ENCODE measurements at places on chromosomes 3 and 15. TPM values are rescaled to one million over a fixed set of nuclear protein-coding genes. Genes with fewer than 3 reads are reported as not detected.

GAP43 gene
- 0.54 TPM for total RNA-seq

SLC15A2 gene
- total RNA-seq, result not detected

RSRC1 gene
- 30.7 TPM for total RNA-seq

GRCh38 chr3:138468886-138469285 is 34.5 kb downstream of the ESYT3 start:
- no peaks in the 10 kb centered on the region for H3K27me3 ChIP-seq
- no peaks in the 10 kb centered on the region for H3K4me1 ChIP-seq
- DNase-seq, result peak; percentile 56
- H3K27ac ChIP-seq, result no peak overlapping the region

DNA sequence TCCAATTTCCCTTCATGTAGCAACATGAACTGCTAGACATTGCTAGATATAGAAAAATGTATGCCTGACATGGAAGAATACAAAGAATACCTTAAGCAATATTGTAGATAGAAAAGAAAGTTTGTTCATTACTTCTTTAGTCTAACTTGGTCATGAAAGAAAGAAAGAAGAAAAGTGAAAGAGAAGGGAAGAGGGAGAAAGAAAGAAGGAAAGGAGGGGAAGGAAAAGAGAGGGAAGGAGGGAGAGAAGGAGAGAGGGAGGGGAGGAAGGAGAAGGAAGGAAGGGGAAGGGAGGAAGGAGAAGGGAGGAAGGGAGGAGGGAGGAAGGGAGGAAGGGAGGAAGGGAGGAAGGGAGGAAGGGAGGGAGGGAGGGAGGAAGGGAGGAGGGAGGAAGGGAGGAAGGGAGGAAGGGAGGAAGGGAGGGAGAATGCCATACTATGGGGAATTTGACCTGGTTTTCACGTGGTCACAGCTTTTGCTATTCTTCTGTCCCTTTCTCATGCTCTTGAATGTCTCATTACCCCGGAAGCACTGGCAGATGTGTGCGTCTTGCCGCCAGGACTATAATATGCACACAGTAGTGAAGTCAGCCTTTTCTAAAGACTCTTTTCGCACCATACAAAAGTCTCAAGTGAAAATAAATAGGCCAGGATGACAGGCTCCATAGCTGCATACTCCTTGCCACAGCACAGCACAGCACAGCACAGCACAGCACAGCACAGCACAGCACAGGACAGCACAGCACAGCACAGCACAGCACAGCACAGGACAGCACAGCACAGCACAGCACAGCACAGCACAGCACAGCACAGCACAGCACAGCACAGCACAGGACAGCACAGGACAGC is 78.2 kb downstream of the CHAC1 start:
- peak; percentile 27 for DNase-seq
- no peaks in the 10 kb centered on the region for H3K4me1 ChIP-seq

DNA sequence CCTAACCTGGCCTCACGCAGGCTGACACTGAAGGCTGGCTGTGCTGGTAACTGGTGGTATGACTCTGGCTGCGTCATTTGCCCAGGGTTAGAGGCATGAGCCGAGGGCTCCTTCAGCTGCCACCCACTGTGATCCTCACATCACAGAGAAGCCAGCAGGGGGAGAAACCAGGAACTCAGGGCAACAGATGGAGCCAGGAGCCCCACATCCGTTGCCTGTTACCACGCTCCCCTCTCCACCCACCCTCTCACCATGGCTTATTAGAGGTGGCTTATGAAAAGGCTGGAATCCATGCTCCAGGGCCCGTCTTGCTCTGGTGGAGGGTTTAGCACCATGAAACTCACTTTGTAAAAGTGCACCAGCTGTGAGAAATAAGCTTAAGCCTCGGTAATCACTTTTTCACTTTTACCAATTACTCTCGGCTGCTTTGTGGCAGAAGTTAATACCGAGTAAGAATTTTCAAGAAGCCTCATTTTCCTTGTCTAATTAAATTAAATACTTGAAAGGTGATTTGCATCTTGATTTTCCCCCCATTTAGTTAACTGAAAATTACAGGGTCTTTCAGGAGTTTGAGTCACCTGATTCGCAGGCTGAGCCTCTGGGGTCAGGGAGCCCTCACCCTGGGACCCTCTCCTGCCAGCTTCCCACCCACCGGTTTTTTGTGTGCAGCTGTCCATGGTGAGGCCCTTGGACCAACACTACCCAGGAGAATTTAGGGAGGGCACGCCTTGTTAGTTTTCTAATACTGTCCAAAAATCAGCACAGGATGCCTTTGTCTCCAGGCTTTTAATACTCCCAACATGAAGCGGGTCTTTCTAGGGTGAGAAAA is 60.9 kb downstream of the ASB7 start:
- DNase-seq, result peak; percentile 13
- no peak overlapping the region for H3K4me3 ChIP-seq
- H3K27me3 ChIP-seq, result no peaks in the 10 kb centered on the region
- peaks cover 8% of the 10 kb centered on the region for H3K4me1 ChIP-seq

GRCh38 chr3:58683001-58683458 is 16.5 kb upstream of the FAM3D start:
- no peak overlapping the region for H3K4me3 ChIP-seq
- H3K27ac ChIP-seq, result no peak overlapping the region
- H3K36me3 ChIP-seq, result no peaks in the 10 kb centered on the region
- H3K27me3 ChIP-seq, result peaks cover 15% of the 10 kb centered on the region
- no peak for DNase-seq

DNA sequence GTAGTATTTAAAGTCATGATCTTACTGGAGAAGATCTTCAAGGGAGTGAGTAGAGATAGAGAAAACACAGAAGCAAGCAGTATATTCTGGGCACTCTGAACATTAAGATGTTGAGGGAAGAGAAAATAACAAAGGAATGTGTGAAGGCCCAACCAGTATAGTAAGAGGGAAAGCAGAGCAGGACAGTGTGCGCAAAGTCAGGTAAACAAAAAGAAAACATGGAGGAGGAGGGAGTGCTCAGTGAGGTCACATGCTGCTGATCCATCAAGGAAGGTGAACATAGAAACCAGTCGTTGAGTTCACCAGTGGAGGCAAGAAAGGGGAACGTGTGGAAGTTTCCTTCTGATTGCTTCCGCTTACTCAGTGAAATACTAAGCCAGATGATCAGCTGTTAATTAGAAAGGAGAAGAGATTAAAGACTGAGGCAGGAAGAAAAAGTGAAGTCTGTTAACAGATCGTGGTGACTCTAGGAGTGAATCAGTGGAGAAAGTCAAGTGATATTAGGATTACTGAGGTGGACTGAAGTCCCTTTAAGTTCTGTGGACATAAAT is 47.2 kb downstream of the OPA1 start:
- DNase-seq, result no peak
- H3K4me1 ChIP-seq, result peaks cover 18% of the 10 kb centered on the region
- peaks cover 53% of the 10 kb centered on the region for H3K36me3 ChIP-seq
- H3K4me3 ChIP-seq, result no peak overlapping the region

DNA sequence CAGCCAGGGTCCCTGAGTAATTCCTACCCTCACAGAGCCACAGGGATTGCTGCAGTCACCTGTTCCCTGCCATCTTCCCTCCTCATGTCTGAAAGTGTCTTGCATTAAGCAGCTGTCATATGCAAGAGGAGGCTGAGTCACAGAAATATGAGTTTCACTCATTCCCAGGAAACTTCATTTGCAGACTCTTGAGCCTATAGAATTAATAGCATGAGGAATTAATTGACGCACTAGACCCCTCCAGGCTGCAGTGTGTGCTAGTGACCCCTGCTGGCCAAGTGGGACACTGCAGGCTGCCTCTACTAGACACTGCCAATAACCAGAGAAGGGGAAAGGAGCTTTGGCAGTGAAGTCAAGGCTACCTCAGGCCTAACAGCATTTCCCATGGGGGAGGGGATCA is 50.6 kb upstream of the SLC6A1 start:
- no peak overlapping the region for H3K27ac ChIP-seq
- peaks cover 20% of the 10 kb centered on the region for H3K27me3 ChIP-seq
- H3K4me3 ChIP-seq, result no peak overlapping the region
- H3K4me1 ChIP-seq, result no peaks in the 10 kb centered on the region
- peak; percentile 19 for DNase-seq
- no peaks in the 10 kb centered on the region for H3K36me3 ChIP-seq

DNA sequence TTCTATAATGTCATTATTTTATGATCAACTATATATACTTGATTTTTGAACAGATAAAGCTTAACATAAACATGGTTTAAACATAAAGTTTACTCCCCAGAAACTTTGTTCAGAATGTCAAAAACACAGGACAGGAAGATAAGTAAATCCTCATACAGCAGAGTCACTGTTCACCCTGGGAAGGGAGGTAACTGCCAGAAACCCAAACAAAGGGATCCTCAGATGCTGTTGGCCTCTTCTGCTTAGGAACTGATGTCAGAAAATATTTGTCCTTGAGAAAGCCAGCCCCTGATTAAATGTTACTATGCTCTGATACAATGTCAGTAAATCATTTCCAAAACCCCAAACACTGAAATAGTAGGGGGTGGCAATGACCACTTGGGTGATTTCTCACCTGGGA is 185.3 kb downstream of the TJP1 start:
- no peak overlapping the region for H3K4me3 ChIP-seq
- no peaks in the 10 kb centered on the region for H3K36me3 ChIP-seq
- no peaks in the 10 kb centered on the region for H3K4me1 ChIP-seq
- no peak overlapping the region for H3K27ac ChIP-seq
- peaks cover 15% of the 10 kb centered on the region for H3K27me3 ChIP-seq
- DNase-seq, result no peak

DNA sequence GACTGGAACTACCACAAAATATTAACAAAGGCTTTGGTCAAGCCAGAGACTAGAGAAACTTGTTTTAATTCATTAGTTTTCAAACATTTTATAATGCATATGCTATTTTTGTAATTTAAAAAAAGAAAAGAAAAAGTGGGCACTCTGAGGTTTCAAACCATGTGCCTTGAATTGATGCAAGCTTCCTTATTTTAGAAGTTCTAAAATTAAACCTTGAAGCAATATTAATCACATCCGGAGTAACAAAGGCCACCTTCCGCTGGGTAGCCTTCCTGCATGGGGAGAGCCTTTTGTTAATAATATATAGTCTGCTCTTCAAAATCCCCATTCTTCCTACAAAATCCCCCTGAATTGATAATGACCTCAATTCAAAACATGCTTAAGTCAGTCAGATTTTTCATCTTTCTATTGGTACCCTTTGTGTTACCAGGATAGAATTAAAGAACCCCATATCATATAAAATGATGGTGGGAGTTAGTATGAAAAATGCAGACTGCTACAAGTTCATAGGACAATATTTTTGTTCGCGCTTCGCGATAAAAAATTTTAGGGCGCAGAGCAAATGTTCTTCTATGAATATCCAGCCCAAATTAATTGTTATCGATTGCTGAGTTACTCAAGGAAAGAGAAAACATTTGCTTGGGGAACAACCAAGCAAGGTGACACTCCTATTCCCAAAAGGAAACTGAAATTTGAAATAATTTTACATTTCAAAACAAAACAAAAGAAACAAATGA is 30.6 kb downstream of the LDHAL6B start:
- no peak overlapping the region for H3K4me3 ChIP-seq
- DNase-seq, result peak; percentile 21
- H3K36me3 ChIP-seq, result peaks cover 20% of the 10 kb centered on the region
- no peak overlapping the region for H3K27ac ChIP-seq
- H3K4me1 ChIP-seq, result peaks cover 20% of the 10 kb centered on the region

DNA sequence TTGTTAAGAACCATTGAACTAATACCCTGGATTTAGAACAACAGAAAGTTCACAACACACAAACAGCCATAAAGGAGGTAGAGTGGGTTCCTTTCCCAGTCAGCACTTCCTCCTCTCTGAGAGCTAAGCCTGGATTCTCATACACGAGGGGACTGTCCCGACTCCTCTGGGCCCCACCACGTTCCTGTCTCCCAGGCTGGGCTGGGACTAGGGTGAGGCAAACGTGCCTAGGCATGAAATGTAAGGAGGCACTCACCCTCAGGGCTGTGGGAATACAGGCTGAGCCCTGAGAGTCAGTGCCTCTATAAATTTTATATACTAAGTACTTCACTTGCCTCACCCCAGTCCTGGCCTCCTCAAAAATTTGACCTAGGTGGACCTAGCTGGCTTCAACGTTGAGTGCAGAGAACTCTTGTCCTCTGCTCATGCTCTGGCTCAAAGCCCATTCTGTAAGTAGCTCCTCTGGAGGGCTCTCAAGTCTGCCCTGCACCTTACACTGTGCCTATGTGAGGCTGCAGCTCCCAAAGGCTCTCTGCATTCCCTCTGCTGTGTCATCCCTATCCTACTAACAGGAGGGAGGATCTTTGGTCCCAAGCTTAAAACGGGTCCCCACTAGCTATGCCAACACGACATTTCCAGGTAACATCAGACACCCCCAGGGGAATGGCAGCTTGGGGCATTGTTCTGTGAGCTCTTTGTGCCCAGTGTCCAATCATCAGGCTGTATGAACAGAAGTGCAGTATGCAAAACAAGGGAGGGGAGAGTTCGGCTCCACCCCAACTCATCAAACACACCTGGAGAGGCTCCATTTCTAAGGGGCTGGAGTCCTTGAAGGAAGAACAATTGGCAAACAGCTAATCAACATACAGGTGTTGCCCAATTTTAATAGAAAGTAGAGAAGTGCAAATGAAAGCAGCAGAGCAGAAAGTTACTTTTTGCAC is 233.2 kb downstream of the RPLP1 start:
- H3K4me1 ChIP-seq, result no peaks in the 10 kb centered on the region
- no peak overlapping the region for H3K4me3 ChIP-seq
- DNase-seq, result no peak
- peaks cover 20% of the 10 kb centered on the region for H3K27me3 ChIP-seq
- no peaks in the 10 kb centered on the region for H3K36me3 ChIP-seq

DNA sequence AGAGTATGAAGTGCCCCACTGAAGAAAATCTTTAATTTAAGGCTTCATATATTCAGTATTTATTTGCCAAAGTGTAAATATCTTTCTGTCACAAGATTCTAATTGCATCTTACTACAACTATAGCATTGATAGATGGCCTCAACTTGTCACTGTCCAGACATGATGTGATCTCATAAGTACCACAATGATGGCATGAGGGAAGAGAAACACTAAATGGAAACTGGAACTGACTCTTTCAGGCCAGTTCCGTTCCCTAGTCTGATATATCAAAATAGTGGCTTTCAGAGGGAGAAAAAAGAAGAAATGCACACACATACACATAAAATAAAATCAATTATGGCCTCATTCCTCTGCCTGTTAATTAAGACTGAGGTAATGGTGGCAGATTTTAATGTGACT is 615.7 kb downstream of the TBL1XR1 start:
- no peaks in the 10 kb centered on the region for H3K27me3 ChIP-seq
- H3K4me1 ChIP-seq, result peaks cover 38% of the 10 kb centered on the region
- no peak overlapping the region for H3K27ac ChIP-seq
- H3K36me3 ChIP-seq, result no peaks in the 10 kb centered on the region

GRCh38 chr3:191762323-191762960 is 301.5 kb downstream of the PYDC2 start:
- peaks cover 3% of the 10 kb centered on the region for H3K4me1 ChIP-seq
- H3K27me3 ChIP-seq, result no peaks in the 10 kb centered on the region
- H3K36me3 ChIP-seq, result no peaks in the 10 kb centered on the region

GRCh38 chr3:7929319-7929889 is 572.2 kb upstream of the LMCD1 start:
- H3K36me3 ChIP-seq, result no peaks in the 10 kb centered on the region
- H3K4me3 ChIP-seq, result no peak overlapping the region
- no peak for DNase-seq
- no peaks in the 10 kb centered on the region for H3K27me3 ChIP-seq

DNA sequence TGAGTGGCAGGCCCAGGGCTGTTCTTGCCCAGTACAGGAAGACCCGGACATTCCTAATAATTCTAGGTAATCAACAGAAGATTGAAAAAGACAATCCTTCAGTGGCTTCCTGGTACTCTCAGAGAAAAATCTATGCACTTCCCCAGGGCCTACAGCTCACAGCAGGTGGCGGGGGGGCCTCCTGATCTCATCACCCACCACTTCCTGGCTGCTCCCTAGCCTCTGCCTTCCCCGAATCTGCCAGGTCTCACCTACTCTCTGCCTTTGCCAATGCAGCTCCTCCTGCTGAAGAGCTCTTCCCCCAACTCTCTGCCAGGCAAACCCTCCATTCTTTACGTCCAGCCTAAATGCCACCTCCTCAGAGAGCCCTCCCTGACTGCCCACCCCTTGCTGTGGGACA is 37.5 kb downstream of the EHD4 start:
- H3K4me3 ChIP-seq, result no peak overlapping the region
- no peaks in the 10 kb centered on the region for H3K27me3 ChIP-seq
- no peak overlapping the region for H3K27ac ChIP-seq
- H3K4me1 ChIP-seq, result peaks cover 37% of the 10 kb centered on the region

Data from GM23248 (cell line).